Spinal cord (tissue), 10 donors: ENCODE measurements at places on chromosomes 5 and 9. TPM values are rescaled to one million over a fixed set of nuclear protein-coding genes. Genes with fewer than 3 reads are reported as not detected.

SURF6 gene
- total RNA-seq: 11.7 TPM

IRX4 gene
- 0.30 TPM for total RNA-seq

BTNL3 gene
- total RNA-seq: not detected

VCAN gene
- total RNA-seq: 610 TPM

MPDZ gene
- 84.6 TPM for total RNA-seq

SWI5 gene
- total RNA-seq: 14.1 TPM

PHPT1 gene
- 81.6 TPM for total RNA-seq

LPAR1 gene
- 177 TPM for total RNA-seq

ADAMTSL1 gene
- 31.5 TPM for total RNA-seq

ELOVL7 gene
- 20.5 TPM for total RNA-seq

ERMP1 gene
- 43.0 TPM for total RNA-seq

GMCL2 gene
- not detected for total RNA-seq

C1QTNF2 gene
- total RNA-seq: 6.2 TPM

PCDHGB5 gene
- total RNA-seq: 21.5 TPM

NKD2 gene
- total RNA-seq: 11.2 TPM

CCL27 gene
- not detected for total RNA-seq

TMOD1 gene
- total RNA-seq: 27.3 TPM

CCNJL gene
- total RNA-seq: 2.1 TPM

KIF20A gene
- total RNA-seq: 18.7 TPM
